ENCODE measurements at places on chromosomes 2 and 18.

GRCh38 chr2:224959556-224959955 lies 82.7 kb downstream of the DOCK10 start:
- no peak for DNase-seq

DNA sequence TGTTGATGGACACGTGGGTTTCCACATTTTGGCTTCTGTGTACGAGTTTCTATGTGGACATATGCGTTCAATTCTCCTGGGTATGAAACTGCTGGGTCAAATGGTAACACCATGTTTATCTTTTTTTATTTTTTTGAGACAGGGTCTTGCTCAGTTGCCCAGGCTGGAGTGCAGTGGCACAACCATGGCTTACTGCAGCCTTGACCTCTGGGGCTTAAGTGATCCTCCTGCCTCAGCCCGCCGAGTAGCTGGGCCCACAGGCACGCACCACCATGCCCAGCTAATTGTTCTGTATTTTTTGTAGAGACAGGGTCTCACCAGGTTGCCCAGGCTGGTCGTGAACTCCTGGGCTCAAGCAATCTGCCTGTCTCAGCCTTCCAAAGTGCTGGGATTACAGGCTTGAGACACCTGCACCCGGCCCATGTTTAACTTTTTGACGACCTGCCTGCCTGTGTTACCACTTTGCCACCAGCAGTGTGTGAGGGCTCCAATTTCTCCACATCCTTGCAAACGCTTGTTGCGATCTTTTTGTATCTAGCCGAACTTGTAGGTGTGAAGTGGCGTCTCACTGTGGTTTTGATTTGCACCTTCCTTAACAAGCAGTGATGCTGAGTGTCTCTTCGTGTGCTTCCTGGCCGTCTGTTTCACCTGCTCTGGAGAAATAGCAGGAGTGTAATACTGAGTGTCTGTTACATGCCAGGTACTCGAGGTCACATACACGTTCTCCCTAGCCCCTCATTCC lies 6.9 kb downstream of the HSBP1L1 start:
- DNase-seq = no peak

DNA sequence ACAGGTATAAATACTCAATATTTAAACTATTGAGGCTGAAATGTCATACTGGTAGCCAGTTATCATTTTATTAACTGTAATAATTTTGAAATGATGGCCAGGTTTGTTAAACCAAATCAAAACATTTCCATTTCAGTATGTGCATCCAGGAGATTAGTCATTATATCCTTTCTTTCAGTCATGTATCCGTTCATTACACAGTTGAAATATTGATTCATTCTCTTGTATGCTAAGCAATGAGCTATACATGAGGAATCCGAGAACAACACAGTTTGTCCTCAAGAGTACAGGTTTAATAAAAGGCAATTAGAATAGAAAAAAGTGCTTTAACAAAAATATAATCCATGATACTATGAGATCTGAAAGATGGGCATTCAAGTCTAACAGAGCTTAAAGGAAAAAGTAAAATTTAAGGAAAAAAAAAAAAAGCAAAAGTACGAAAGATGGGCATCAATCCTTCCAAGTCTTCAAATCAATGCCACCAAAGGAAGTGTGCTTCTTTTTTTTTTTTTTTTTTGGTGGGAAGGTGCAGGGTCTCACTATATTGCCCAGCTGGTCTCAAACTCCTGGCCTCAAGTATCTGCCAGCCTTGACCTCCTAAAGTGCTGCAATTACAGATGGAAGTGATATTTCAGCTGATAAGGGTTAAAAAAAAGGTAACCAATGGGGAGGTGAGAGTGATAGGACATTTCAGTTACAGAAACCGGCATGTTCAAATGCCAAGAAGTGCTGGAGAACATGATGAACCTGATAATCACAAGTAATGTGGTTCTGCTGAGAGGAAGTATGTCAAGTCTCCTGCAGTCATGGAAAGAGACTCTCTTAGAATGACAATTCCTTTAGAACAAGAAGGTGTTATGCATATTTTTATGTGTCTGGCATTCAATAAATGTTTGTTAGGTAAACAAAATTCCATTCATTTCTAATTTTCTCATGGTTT lies 35.8 kb downstream of the PUM2 start:
- no peak for DNase-seq

DNA sequence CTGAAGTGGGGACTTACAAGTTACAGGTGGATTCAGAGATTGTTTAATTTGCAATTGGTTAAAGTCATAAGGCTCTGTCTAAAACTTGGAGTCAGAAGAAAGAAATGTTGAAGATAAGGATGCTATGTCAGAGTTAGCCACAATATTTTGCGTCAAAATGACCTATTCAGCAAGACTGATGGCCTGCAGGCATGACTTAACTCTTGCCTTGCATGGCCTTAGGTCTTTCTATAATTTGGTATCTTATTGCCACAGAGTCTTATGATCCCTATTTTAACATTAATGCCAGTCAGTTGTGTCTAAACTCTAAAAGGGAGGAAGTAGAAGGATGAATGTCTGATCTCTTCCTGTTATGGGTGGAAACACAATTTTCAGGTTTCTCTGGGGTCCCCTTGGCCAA lies 5.2 kb upstream of the COMMD1 start:
- DNase-seq = no peak

GRCh38 chr2:151665959-151666358 lies 68.3 kb downstream of the NEB start:
- no peak for DNase-seq
